DMS79 (cell line): ENCODE measurements at places on chromosomes 13 and 19.

GRCh38 chr13:113664751-113665596, 2.0 kb upstream of the GRK1 start:
- DNase-seq, result no peak

DNA sequence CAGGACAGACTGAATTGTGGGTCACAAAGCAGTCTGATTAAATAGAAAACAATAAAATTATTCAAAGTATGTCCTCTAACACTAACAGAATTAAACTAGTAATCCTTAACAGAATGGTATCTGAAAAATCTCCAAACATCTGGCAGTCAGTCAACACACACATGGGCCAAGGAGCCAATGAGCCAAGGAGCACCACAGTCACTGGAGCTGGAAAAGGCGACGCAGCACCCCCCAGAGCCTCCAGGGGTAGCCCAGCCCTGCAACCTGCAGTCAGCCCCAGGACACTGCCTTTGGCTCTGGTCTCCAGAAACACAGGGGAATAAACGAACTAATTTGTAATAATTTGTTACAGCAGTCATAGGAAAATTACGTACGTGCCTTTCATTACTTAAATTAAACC, 12.3 kb downstream of the TUBGCP3 start:
- DNase-seq, result peak; percentile 67

DNA sequence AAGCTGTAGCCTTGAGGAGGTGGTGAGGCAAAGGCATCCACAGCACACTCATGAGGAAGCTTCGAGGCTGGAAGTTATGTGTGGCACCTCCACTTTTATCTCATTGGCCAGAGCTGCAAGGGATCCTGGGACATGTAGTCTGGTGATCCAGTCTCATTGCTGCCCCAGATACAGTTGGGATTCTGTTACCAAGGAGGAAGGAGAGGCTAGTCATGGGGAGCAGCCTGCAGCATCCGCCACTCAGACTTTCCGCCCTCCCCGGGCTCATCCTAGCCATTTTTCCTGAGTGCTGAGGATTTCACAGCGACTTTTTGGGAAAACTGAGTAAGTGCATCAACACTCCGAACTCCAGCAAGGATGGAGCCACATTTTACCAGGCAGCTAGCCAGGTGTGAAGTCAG, 74.4 kb downstream of the DPF1 start:
- no peak for DNase-seq

DNA sequence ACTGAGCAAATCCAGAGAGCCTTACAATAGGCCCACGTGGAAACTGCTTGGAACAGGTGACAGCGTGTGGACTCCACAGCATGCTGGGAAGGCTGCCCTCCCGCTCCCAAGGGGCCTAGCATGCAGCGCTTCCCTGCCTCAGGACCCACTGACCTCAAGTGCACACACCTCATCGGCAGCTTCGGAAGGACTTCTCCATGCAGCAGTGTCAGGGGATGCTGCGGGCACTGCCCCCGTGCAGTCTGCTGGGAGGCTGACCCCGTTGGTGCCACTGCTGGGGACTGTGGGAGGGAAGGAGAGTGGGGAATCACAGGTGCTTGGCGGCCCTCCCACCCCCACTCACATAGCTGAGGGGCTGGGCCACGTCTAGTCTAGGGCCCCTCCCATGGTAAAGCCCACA, 17.2 kb downstream of the CAPS start:
- DNase-seq, result no peak

GRCh38 chr19:10379880-10380312, 476 bp downstream of the TYK2 start:
- no peak for DNase-seq

- no peak for DNase-seq
Measured at GRCh38 chr13:39254601-39255000, 216.3 kb downstream of the NHLRC3 start.

DNA sequence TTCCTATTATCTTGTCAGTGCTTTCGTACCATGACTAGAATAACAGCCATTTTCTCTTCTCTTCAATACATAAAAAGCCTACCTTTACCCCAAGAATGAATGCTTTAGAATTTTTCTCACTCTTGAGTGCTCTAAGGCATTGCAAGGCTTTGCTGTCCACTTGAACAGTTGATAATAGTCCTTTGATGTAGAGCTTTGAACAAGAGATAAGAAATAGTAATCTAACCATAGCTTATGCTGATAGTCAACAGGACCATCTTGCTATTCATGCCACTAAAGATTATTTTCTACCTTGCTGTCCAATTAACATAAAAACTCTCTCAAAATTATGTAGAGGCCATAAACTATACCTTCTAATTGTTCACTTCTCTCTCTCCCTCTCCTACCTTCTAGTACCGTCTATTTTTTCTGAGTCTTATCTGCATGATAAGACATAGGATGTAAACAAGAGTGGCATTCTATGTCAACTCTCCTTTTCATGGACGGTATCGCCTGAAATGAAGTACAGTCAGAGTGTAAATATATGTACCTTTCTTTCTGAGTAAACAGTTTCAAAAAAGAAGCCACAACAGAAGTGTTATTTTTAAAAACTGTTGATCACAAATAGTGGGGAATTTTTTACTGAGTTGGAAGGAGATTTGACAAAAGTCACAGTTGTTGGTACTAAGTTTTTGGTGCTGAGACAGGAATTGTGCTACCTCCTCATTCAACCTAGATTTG, 297.9 kb downstream of the NDFIP2 start:
- DNase-seq, result no peak

DNA sequence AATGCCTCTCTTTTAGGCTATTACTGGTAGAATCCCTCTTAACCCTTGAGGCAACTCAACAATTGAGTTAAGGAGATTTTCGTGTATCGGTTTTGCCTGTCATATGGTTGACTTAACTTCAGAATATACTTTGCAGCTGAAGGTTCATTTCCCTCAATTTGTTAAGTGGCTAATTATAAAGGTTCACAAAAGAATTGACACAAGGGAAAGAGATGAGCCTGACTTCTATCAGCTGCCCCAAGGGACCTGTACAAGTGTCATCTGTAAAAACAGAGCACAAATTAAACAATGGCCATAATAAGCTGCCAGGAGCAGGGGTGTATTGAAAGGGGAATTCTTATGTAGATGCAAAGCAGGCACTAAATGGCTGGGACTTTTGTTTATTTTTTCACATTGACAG, 334.8 kb upstream of the OBI1 start:
- DNase-seq, result peak; percentile 66

DNA sequence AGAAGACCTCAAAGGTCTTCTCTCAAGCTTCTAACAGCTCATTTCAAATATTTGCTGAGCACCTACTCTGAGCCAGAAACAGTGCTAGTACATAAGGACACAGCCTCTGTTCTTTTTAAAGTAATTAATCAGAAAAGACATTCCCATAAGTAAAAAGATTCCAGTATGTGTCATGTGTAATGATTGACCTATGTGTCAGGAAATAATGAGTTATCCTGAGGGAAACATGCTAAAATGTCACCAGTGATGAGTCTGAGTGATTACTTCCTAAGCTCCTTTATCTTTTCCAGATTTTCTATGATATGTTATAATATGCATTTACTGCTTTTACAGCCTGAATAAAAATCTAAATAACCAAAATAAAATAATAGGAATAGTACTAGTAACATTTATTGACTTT, 107.6 kb downstream of the SLC25A15 start:
- DNase-seq, result no peak

GRCh38 chr19:10277795-10278589, 7.1 kb downstream of the ICAM1 start:
- DNase-seq, result no peak

GRCh38 chr13:73733706-73734105, 400.5 kb downstream of the KLF12 start:
- DNase-seq, result no peak

- no peak for DNase-seq
Measured at GRCh38 chr19:10921199-10921909, 7.1 kb downstream of the YIPF2 start.

DNA sequence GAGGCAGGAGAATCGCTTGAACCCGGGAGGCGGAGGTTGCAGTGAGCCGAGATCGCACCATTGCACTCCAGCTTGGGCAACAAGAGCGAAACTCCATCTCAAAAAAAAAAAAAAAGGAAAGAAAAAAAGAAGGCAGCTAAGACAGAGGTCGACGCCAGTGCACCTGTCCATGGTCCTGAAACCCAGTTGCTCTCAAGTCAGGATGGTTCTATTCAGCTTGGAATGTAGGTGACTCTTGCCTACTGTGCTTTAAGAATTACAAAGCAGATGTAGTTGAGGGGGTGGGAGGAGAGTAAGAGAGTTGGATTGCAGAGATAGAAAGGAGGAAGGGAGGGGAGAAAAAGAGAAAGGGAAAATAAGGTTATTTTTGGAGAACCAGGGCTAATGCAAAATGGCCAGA, 18.7 kb downstream of the CACNG7 start:
- no peak for DNase-seq

- no peak for DNase-seq
Measured at GRCh38 chr13:112767506-112768471, 78.0 kb downstream of the ATP11A start.

DNA sequence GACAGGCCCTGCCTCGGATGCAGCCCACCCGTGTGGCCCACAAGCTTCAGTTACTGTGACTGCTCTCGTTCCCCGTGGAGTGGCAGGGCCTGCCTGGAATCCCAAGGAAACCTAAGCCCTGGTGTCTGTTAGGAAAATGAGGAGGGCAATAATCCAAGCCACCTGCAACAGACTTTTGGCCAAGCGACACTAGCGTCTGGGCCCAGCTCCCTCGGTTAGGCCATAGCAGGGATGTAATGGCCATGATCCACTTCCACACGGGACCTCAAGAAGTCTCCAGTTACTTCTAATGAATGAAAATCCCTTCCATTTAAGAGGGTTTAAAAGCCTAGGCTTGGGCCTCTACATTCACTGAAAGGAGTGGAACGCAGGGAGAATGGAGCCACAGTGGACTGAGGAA, 8.9 kb downstream of the ZC3H4 start:
- no peak for DNase-seq

- DNase-seq, result no peak
Measured at GRCh38 chr19:6935618-6936017, 48.2 kb downstream of the ADGRE1 start.

DNA sequence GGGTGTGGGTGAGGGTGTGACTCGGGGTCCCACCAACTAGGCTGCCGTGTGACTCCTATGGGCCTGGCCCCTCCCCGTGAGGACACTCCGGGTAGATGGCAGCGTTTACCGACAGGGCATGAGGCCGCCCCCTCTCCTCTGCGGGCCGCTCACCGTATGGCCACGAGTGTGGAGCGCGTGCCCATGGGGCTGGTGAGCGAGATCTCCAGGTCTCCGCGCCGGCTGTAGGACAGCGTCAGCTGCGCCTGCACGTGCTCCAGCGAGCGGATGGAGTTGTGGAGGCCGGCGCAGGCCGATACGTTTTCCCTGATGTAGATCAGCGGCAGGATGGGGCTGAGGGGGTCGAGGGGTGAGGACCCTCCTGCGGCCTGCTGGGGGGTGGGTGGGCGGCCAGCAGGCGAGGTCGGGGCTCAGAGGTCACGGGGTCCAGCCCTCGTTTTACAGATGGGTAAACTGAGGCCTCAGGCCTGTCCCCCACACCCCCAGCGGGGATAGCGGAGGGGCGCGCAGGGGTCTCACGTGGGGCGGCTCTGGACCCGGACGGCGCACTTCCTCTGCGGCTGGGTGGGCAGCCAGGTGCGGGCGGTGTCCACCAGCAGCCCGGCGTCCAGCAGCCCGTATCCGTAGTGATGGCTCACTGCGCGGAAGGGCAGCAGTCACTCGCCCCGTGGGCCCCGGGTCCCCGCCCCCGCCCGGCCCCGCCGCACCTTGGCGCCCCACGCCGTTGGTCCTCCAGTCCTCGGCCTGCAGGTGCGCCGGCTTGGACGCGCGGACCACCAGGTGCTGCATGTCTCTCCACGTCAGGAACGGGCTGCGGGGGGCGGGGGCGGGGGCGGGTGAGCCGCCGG, 4.3 kb upstream of the C19orf25 start:
- no peak for DNase-seq

DNA sequence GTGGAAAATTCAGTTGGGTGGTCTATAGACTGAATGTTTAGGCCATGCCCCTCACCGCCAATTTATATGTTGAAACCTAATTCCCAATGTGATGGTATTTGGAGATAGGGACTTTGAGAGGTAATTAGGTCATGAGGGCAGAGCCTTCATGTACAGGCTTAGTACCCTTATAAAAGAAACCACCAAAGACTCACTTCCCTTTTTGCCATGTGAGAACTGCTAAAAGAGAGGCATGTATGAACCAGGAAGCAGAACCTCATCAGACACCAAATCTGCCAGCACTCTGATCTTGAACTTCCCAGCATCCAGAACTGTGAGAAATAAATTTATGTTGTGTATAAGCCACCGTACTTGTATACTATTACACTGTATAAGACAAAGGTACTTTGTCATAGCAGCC, 40.6 kb downstream of the UQCRFS1 start:
- no peak for DNase-seq

DNA sequence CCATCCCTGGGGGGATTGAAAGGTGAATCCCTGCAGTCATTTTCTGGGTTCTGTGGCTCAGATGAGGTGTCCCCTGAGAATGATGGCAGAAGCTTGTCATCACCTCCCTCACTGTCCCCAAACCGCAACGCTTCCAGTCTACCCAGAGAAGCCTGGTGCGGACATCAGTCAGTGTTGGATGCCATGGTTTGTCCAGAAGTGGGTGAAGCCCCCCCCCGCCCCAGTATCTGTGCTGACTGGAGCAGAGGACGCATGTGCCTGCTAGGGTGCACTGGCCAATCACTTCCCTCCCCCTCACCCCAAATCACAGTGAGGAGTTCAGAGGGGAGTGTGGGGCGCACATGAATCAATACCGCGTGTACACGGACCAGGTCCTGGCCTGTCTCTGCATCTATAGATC, 150.5 kb downstream of the TEX29 start:
- DNase-seq, result no peak

- no peak for DNase-seq
Measured at GRCh38 chr13:46748300-46748699, 48.7 kb downstream of the ESD start.

- DNase-seq, result no peak
Measured at GRCh38 chr19:20107301-20107700, 29.5 kb downstream of the ZNF90 start.

DNA sequence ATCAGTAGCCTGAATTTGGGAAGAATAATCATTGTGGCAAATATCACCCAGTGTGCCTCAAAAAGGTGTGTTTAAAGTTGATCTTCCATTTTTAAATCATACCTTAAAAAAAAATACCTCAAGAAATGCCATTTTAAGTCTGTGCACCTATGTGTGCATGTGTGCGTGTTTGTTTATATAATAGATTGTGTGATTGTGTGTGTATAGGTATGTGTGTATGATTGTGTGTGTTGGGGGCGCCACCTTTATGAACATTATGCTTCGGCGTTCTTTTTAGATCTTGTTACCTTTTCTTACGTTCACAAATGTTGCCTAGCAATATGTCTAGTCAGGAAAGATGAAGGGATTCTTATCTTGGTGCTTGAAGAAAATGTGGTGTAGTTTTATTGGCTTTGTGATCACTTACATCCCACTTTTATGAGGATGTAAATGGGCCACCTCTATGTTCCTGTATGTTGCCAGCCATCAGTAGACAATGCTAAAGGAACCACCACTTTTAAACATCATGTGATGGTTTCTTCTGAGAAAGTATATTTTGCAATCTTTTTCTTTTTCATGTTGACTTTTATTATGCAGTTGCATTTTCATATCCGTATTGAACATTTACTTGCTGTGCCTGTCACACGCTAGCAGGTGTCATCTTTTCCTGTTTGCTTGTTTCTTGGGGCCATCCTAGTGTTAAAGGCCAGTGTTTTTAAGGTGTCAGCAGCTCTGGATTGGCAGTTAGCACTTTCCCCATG, 2.2 kb upstream of the IRS2 start:
- DNase-seq, result no peak

GRCh38 chr19:40217934-40218890, at the start of gene TTC9B:
Gene TTC9B, minus strand, starts transcription at chr19:40218384. Its CDS starts 3 bp downstream, at chr19:40218381.
- peak; percentile 12 for DNase-seq
